ENCODE measurements at places on chromosomes 5 and 9.
A peak's percentile ranks its signal among the peaks of the same experiment; 100 is the strongest.

DNA sequence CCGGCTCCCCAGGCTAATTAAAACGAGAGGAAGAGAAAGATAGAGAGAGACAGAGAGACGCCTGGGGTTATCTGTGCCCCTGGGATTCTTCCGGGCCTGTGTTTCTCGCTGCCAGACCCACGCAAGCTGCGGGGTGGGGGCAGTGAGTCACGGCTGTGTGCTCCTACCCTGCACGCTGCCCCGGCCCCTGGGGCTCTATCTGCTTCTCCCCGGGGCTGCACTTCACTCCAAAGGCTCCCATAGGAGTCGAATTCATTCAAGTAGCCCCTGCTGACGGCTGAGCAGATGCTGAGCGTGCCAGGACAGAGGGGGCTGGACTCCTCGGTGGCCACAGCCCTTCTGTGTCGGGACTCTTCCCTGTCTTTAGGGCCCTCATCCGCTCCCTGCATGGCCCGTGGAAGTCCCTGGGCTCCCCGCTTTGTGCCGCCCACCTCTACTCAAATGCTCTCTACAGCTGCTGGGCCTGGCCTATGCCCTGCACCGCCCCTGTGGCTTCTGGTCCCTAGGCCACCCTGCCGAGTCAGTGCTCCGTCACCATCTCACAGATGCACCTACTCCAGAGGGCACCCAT, 22.8 kb downstream of the SARDH start:
- peak; percentile 46 for DNase-seq

GRCh38 chr5:1413211-1413610, 32.0 kb downstream of the SLC6A3 start:
- DNase-seq = no peak

- DNase-seq = no peak
Measured at GRCh38 chr9:110077925-110078324, 130.0 kb downstream of the C9orf152 start.

- peak; percentile 40 for DNase-seq
Measured at GRCh38 chr5:133338504-133339355, 273.6 kb downstream of the FSTL4 start.

GRCh38 chr9:20253635-20254034, 368.7 kb downstream of the MLLT3 start:
- no peak for DNase-seq

DNA sequence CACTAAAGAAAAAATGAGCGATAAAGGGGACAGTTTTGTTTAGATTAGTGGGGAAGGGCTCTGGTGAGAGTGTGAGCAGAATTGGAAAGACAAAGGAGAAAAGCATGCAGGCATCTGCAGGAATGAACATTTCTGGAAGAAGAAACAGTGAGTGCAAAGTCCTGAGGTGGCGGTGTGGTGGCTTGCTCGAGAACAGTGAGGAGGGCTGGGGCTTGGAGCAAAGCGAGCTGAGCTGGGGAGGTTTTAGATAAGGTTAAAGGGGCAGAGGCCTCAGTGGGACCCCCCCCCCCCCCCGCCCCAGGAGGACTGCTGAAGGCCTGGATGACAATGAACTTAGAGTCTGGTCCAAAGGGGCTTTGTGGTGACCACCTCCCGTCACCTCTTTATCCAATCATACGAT, 202.7 kb upstream of the MVB12B start:
- DNase-seq = no peak

- no peak for DNase-seq
Measured at GRCh38 chr5:136174021-136174659, 18.8 kb downstream of the SMIM32 start.

- no peak for DNase-seq
Measured at GRCh38 chr5:140934964-140935606, 9.0 kb downstream of the PCDHAC1 start.

- no peak for DNase-seq
Measured at GRCh38 chr9:13715430-13715829, 435.9 kb upstream of the MPDZ start.

DNA sequence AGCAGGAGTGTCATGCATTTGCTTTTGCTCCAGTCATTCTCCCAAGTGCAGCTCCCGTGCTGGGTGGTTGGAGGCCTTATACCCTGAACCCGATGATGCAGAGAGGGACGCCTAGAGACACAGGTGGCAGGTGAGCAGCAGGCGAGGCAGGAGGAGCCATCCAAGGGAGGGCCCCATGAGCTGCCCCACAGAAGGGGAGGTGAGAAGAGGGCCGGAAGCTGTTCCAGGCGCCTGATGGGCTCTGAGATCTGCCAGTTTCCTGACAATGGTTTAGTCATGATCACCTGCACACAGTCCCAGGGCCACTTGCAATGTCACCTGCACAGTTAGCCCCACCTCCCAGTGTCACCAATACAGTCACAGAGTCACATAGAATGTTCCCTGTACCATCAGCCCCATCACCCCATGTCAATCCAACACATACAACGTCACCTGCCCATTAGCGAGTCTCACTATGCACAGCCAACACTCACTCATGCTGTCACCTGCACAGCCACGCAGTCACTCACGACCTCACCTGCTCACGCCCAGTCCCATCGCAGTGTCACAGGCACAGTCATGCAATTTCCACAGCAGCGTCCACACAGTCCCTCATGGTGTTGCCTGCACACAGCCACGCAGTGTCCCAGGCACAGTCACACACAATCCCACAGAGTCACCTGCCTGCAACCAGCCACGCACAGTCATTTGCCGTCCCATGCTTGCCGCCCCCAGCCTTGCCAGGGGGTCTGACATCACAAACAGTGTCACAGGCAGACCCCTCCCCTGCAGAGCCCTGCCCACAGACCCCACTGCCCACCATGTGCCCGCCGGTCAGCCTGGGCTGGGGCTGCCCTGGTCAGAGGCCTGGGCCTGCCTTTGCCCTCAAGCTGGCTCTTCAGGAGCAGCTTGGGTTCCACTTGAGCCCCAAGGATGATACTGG, 113.4 kb downstream of the LHX2 start:
- no peak for DNase-seq

DNA sequence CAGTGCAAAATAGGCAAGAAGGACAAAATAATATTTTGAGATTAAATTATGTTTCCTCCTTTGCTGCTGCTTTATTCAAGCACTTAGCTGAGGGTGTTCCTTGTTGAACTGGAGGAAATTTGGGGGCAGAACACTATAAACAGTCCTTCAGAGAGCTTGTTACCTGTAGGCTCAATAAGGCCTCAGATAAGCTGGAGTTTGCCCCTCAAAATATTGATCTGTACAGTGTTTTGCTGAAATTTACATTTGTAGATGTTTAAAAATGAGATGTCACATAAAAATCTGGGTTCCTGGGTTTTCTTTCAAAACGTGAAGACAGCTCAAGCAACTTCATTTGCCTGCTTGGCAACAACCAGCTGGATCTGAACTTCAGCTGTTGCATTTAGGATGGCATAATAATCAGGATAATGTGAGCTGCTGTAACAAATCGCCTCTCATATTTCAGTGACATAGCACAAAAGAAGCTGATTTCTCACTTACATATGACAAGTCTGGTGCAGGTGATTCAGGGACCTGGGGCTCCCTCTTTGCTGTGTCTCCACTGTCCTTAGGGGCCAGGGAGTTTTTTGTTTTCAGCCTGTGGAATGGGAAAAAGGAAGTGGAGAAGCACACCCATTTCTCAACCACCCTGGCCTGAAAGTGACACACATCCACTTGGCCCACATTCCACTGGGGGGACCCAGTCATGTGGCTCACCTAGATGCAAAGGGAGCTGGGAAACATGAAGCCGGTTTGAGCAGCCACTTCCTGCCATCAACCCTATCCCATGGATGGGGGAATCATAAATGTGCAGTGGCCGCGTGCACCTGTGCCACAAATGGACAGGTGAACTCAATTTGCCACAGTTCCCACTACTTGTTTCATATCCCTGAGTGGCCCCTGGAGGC, 2.4 kb upstream of the PSAT1 start:
- DNase-seq = no peak

DNA sequence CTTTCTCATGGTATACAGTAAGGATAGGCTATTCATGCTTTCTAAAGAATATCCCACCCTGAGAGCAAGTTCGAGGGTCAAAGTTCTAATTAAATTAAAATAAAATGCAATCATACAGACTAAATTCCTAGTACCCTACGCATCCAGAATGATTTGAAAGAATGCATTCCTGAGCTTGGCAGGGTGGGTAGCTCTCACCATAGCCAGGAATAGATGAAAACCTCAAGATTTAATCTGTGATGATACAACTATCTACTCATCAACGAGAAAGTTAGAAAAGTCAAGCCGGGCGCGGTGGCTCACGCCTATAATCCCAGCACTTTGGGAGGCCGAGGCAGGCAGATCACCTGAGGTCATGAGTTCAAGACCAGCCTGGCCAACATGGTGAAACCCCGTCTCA, 32.3 kb downstream of the SERINC5 start:
- no peak for DNase-seq

DNA sequence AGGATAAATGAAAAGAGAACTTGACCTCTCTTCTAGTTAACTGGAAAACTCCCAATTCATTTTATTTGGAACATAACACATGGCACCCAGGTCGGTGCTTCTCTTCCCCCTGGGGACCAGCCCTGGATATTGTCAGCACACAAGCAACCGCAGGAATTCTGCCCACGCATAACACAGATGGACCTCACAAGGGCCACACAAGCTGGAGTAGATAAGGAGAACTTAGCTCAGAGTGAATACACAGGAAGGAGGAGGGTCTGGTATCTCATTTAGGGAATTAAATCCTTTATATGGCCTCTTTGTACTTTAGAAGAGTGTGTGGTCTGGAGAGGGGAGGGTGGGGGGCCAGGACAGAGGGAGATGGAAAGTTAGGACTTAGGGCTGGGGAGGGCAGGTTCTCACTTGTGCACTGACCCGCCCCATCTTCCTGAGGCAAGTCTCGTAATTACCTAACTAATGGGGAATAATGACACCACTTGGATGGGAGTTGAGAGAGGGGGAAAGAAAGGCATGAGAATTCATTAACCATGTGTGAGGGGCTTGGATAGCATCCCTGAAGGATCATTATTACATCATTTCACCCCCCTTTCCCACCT, 341.2 kb upstream of the WWC1 start:
- DNase-seq = no peak

- DNase-seq = no peak
Measured at GRCh38 chr5:177256296-177256695, 47.2 kb downstream of the RAB24 start.

GRCh38 chr5:179306191-179307012, 38.9 kb downstream of the ADAMTS2 start:
- no peak for DNase-seq

GRCh38 chr5:34597034-34598027, 58.8 kb upstream of the RAI14 start:
- no peak for DNase-seq

GRCh38 chr9:115015018-115015635, 84.7 kb upstream of the TNFSF8 start:
- DNase-seq = no peak

- no peak for DNase-seq
Measured at GRCh38 chr5:159777049-159777660, 139.1 kb upstream of the ADRA1B start.

DNA sequence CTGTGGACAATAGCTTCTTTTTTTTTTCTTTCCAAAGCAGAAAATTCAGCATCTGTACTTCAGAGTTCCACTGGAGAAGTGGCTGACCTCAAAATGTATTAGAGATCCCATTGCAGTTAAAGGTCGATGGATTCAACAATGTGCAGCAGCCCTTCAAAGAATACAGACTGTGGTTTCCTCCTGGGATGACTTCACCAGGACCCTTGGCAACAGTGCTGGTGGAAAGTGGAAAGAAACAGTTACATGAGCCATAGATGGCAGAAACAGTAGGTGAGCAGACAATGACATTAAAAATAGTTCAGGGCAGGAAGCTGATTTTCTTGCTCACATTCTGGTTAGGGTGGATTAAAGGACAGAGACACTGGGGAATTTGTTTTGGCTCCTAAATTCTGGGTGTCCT, 62.4 kb downstream of the SLC28A3 start:
- DNase-seq = no peak

- DNase-seq = no peak
Measured at GRCh38 chr5:68435611-68436010, 220.1 kb downstream of the PIK3R1 start.

DNA sequence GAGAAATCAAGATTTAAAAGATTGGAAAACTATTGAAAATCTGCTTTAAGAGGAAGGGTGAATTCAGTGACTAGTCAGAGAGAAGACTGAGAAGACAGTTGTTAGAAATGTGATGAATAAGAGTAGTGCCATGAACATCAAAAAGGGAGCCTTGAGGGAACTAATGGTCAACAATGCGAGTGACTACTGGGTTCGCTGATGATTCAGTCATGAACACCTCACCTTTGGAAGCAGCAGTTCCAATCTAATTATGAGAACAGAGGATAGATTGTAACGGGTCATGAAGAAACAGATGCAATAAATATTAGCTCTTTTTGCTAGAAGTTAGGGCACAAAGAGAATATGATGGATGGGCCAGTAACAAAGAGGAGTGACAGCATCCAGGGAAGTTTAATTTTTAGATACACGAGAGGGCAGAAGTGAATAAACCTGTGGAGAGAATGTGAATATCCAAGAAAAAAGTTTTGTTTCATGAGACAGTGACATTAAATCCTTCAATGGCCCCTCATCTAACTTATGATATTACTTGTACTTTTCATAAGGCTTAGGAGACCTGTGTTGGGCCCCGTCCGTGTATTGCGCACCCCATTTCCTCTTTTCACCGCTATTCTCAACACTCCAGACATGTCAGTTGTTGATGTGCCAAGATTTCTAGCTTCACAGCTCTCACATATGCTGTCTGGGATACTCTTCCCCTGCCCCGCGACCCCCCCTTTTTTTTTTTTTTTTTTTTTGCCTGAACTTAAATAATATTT, 23.5 kb upstream of the IFNE start:
- no peak for DNase-seq

DNA sequence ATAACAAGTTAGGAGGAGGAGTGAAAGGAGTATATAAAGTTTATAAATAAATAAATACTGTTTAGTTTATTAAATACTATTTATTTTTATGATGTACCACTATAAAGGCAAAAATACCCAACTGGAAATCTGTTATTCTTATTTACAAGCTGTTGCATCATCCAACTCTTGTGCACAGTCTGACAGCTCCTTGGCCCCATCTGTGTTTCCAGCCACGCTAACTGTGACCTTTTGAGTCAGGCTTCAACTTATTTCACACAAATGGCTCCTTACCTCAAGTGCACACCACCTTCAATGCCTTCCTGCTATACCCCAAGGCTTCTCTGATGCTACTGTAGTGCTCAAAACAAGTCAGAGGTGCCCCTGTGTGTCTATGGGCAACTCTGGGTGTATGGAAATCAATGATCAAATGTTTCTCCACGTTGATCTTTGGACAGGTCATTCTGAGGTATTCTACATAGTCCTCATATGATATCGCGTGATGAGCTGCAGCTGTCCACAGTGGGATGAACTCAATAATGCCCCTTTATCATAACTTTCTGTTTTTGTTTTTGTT, 303.2 kb upstream of the GRAMD2B start:
- DNase-seq = no peak

GRCh38 chr5:154373729-154374179, 72.0 kb upstream of the SAP30L start:
- DNase-seq = no peak

GRCh38 chr9:98334796-98335195, 79.3 kb upstream of the TBC1D2 start:
- DNase-seq = no peak

- no peak for DNase-seq
Measured at GRCh38 chr9:108854641-108855528, 901 bp downstream of the ACTL7B start.
